ENCODE measurements at places on chromosomes 1 and 21.

DNA sequence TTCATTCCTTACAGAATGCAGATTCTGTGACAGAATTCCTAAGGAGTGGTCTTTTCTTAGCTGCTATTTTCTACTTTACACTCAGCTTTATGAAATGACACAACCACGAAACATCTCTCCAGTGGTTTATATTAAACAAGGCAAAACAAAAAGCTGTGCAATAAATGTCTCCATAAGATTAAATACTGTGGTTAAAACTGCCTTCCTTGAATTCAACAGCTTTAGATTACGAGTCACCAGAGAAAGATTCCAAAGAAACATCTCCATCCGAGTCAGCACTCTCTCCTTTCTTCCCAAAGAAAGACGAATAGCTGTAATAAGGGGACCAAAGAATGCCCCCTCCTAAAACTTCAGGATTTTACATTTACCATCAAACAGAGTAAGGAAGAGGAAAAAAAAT lies 4.6 kb upstream of the C1orf87 start:
- DNase-seq: no peak

GRCh38 chr21:46097336-46098293 lies at the start of gene COL6A2:
TSS of gene COL6A2 (plus strand) at chr21:46098112.
- DNase-seq: peak; percentile 36

GRCh38 chr1:214331827-214332423 lies 51.0 kb downstream of the SMYD2 start:
- DNase-seq: peak; percentile 28

DNA sequence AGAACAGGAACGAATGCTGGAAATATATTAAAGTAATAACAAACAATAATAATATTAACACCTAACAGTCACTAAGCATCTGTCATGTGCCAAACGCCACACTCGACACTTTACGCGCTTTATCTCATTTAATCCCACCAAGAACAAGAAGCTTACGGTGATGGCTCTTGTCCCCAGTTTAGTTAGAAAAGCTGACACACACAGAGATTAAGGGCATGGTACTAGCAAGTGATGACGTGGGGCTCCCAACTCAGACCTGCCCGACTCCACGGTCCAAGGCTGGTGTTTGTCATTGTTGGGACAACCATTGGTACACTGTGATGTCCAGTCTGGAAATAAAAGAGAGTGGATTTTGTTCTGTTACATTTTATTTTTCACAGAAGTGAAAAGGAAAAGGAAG lies 41.1 kb upstream of the KIF26B start:
- no peak for DNase-seq

DNA sequence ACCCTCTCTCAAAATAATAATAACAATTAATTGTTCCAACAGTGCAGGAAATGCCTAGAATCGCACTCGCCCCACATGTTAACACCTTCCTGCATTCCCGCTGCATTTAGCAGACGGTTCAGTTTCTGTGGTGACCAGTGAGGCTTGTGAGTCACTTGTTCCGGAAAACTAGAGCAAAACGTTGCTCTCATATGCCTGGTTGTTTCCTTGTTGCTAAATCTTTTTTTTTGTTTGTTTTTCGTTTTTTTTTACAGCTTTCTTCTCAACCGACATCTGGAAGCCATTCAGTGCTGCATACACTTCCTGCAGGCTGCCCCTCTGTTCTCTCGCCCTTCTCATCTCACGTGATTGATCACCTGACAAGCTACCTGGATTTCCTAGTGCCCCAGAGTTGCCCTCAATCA lies 56.9 kb upstream of the TMPRSS2 start:
- DNase-seq: no peak

- DNase-seq: no peak
These were observed 88.6 kb upstream of the ZC3H11B start for GRCh38 chr1:219701476-219701875.

DNA sequence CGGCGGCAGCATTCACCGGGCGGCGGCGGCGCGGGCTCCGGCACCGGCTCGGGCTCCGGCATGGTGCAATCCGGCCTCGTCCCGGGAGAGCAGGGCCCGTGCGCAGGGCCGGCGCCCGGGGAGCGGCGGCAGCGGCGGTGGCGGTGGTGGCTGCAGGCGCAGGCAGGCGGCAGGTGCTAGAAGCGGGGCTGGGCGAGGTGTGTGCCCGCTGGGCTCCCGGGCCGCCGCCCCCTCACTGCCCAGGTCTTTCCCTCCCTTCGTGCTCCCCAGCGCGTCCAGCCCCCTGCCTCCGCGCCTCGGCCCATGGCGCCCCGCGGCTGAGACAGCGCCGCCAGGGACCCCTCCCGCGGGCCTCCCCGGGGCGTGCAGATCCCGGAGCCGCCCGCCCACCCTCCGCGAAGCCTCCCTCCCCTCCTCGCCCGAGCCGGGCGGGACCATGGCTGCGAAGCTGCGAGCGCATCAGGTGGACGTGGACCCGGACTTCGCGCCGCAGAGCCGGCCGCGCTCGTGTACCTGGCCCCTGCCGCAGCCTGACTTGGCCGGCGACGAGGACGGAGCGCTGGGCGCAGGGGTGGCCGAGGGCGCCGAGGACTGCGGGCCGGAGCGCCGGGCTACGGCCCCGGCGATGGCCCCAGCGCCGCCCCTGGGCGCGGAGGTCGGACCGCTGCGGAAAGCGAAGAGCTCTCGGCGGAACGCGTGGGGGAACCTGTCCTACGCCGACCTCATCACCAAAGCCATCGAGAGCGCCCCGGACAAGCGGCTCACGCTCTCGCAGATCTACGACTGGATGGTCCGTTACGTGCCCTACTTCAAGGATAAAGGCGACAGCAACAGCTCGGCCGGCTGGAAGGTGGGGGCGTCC lies 492 bp downstream of the FOXO6 start:
- DNase-seq: no peak

- DNase-seq: no peak
These were observed 16.2 kb downstream of the WDR47 start for GRCh38 chr1:109025694-109026093.
